ENCODE measurements at places on chromosomes 12 and 14.

DNA sequence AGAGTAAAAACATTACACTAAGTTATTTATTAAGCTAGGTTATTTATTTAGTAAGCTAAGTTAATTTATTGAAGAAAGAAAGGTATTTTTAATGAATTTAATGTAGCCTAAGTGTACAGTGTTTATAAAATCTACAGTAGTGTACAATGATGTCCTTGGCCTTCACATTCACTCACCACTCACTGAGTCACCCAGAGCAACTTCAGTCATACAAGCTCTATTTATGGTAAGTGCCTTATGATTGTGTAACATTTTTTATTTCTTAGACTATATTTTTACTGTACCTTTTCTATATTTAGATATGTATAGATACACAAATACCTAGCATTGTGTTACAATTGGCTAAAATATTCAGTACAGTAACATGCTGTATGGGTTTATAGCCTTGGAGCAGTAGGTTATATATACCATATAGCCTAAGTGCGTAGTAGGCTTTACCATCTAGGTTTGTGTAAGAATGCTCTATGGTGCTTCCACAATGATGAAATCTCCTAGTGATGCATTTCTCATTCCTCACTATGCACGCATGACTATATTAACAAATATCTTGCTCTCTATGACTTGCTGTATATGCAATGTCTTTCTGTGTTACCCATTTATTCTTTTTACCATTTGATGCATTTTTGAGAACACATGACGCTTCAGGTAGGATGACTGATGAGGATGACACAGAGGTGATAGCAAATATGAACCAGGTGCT lies 309.6 kb upstream of the ATXN7L3B start:
- DNase-seq, result no peak

DNA sequence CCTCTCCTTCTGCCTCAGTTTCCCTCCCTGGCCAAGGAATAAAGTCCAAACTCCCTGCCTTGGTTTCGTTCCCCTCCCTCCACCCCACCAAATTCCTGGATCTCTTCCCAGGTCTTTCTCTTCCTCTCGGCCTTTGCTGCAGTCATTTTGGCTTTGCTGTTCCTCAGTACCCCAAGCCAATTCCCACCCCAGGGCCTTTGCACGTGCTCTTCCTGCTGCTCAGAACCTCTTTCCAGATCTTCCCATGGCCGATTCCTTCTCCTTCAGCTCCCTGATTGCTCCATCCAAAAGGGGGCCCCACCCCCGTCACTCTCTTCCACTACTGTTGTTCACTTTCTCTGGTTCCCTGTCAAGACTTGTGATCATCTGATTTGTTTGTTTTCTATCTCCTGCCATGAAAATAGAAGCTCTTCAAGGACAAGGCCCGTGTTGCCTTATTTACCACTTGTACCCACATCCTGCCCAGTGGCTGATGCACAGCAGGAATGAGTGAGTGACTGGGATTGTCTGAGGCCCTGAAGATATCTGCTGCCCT lies 3.1 kb downstream of the HNF1A start:
- DNase-seq, result no peak

- no peak for DNase-seq
Measured at GRCh38 chr12:11707535-11707934, 58.1 kb downstream of the ETV6 start.

DNA sequence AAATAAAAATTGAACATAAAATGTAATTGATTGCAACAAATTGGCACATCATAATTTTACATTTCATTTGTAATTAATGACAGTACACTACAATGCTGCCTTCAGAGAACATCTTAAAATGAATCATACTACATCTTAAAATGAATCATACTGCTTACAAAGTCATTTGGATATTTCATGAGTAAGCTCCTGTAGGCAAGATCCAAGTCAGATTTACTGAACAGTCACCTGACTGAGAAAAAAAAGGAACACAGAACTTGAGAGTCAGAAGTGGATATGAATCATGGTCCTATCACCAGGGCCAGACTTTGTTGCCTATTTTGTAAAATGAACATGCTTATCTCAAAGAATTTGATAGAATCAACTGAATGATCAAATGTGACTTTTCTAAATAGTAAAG lies 32.7 kb upstream of the FBLN5 start:
- DNase-seq, result no peak

DNA sequence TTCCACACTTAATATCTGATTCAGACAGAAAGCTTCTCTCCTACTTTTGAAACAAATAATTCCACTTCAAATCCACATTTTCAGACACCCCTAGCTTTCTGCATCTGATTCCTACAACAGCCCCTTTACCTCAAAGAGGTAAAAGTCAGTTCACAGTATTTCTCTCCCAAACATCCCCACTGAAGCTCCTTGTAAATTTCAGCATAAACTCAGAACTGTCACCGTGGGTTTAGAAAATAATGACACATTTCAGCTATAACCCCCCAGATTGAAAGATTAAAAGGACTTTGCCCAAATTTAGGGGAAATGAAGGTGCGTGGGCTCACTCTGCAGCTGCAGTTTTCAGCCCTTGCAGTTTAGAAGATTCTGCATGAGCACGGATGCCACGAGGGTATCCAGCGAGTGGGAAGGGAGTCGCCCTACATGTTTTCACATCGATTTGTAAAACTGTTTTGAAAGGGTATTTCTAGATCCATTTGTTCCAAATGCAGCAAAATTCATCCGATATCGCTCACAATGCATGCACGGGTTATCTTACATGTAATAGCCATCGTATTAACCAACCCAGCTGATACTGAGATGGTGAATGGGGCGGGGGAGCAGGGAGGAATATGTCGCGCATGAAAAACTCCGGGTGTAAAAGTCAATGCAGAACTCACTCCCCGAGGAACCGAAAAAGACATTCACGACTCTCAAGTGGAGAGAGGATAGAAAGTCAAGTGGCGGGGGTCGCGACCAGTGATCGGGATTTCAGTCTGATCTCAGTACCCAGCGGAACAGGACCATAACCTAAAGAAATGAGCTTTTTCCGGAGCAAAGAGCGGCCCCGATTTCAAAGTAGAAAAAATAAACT lies 5.0 kb upstream of the CCND2 start:
- peak; percentile 61 for DNase-seq

DNA sequence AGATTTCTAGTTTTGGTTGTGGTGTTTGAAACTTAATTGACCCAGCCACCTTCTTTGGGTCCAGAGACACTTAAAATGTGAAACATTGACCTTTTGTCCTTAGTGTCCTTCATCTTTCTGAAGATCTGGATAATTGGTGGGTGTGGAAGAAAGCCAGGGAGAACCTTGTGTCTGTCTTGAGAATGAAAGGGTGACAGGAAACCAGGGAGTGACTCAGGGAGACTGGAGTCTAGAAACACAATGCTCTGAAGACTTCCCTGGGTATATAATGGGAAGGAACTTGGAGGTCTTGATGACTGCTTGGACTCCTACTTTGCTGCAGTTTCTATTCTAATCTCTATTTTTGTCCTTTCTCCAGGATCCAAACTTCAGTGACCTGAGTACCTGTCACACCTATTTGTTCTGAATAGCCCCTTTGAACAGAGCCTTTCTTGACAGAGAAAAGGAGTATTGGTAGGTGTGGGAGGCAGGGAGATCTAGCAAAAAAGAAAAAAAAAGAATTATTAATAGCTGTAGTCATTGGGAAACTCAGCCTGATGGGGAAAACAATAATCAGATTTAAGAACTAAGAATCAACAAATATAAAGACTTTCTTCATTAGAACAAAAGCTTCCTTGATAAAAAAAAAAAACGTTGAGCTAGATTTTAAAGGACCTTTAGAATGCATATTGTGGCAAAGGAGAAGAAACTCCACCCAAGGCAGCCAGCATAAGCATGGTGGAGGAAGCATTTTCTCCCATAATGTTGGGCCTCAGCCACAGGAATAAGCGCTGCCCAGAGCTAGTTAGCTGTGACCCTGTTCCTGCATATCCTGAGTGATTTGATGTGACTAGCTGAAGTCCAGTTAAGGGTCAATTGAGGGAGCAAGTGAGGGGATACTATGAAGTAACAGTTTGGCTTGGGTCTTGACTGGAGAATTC lies 77.9 kb upstream of the HOXC13 start:
- DNase-seq, result no peak

- DNase-seq, result no peak
Measured at GRCh38 chr14:33928895-33929294, 22.0 kb downstream of the EGLN3 start.

DNA sequence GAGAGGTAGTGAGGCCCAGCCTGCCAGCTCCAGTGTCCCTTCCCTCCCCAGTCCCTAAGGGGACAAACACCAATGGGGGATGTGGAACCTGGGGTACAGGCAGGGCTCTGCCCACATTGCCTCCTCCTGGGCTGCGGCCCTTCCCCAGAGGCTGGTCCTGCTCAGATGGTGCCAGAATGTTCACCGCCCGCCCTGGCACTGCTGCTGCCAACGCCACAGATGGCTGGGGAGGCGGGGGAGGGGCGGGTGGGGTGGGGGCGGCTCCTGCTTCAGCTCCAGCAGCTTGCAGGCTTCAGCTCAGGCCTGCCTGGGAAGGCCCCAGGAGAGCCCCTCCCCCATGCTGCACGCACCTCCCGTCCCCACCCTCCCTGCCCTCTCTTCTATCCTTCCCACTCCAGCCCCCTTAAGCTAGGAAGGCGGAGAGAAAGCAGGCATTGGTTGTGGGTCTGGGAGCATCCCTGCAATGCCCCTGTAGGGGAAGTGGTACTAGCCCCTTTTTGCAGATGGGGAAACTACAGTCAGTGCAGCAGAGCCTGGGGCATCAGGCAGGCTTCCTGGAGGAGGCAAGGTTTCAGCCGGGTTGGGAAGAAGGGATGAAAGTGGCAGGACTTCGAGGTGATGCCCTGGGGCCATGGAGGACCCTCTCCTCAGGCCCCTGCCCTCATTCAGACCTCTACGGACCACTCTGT lies 2.0 kb upstream of the BEGAIN start:
- DNase-seq, result peak; percentile 0

- no peak for DNase-seq
Measured at GRCh38 chr12:2228535-2228934, 175.7 kb downstream of the CACNA1C start.

GRCh38 chr12:16618256-16618655 lies 12.3 kb upstream of the LMO3 start:
- no peak for DNase-seq

GRCh38 chr12:64400041-64400440 lies 4.2 kb upstream of the XPOT start:
- DNase-seq, result peak; percentile 35

- no peak for DNase-seq
Measured at GRCh38 chr14:65804439-65805112, 392.0 kb downstream of the FUT8 start.

GRCh38 chr14:79285263-79285662 lies 926.0 kb downstream of the DIO2 start:
- no peak for DNase-seq

GRCh38 chr12:50151047-50151687 lies 16.0 kb downstream of the CERS5 start:
- no peak for DNase-seq

GRCh38 chr14:79721399-79722084 lies 489.8 kb downstream of the DIO2 start:
- no peak for DNase-seq

- no peak for DNase-seq
Measured at GRCh38 chr12:68910128-68910527, 22.8 kb downstream of the CPM start.

- no peak for DNase-seq
Measured at GRCh38 chr12:93550748-93551611, 21.5 kb upstream of the SOCS2 start.

- no peak for DNase-seq
Measured at GRCh38 chr14:89477391-89477790, 60.4 kb upstream of the FOXN3 start.

GRCh38 chr12:9619411-9620179 lies 11.9 kb upstream of the KLRB1 start:
- DNase-seq, result no peak

GRCh38 chr14:59294662-59294992 lies 106.2 kb downstream of the DAAM1 start:
- DNase-seq, result no peak

DNA sequence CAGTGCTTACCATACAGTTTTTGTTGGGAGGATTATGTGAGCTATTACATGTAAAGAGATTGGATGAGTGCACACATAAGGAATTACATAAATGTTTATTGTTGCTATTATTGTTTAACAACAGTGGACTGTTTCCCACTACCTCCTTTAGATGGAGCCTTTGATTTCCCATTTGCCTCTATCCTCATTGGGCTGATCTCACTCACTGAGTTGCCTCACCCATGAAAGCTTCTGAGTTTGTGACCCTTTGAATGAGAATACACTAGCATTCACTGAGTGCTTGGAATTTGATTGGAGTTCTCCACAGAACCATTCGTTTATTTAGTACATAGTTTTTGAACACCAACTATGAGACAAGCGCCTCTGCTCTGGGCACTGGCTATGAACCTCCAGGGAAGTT lies 121.0 kb downstream of the HELB start:
- DNase-seq, result no peak

- DNase-seq, result peak; percentile 92
Measured at GRCh38 chr12:9634177-9634803, 26.6 kb upstream of the KLRB1 start.

DNA sequence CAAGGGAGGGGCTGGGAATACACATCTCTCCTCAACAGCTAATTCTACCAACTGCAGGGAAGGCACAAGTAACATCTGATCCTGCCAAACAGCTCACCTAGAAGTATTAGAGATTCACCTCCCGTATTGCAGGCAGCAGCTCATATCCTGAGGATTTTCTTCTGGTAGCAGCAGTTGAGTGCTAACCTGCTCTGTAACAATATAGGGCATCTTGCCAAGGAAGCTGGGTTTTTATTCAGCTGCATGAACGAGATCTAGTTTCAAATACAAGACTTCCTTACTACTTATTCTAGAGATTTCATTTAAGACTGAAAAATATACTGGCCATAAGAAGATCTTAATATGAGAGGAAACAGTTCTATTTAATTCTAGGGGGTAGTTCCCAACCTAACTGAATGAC lies 261.4 kb upstream of the USP15 start:
- no peak for DNase-seq

DNA sequence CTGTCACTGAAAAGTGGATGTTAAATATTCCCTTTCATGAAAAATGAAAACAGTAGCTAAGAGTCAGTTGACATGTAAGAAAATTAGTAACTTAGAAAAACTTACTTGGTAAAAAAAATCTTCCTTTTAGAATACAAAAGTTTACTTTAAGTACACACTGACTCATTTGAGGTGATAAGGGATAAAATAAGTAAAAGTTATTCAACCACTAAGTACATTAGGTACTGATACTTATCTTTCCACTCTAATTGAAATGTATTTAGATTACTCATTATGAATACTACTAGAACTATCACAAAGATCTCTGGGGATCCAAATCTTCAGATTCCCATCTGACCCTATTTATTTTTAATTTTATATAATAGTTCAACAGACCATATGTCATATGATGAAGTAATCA lies 12.2 kb downstream of the SYCP3 start:
- DNase-seq, result no peak
